ENCODE measurements at places on chromosomes 4 and X.

- no peak for DNase-seq
Measured at GRCh38 chr4:148216321-148216720, 225.9 kb downstream of the NR3C2 start.

GRCh38 chr4:151644622-151645021 is 116.2 kb downstream of the GATB start:
- DNase-seq, result no peak

DNA sequence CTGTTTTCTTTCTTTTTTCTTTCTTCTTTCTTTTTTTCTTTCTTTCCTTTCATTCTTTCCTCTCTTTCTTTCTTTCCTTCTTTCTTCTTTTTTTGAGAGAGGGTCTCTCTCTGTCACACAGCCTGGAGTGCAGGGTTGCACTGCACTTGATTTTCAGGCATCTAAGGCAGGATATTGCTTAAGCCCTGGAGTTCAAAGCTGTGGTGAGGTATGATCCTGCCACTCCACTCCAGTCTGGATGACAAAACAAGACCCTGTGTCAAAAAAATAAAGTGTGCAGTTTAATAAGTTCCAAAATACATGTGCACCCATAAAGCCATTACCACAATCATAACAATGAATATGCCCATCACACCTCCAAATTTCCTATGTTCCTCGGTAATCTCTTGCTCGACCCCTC is 10.6 kb upstream of the ZNF718 start:
- no peak for DNase-seq

GRCh38 chr4:1019729-1020470 is 8.5 kb downstream of the FGFRL1 start:
- DNase-seq, result no peak

DNA sequence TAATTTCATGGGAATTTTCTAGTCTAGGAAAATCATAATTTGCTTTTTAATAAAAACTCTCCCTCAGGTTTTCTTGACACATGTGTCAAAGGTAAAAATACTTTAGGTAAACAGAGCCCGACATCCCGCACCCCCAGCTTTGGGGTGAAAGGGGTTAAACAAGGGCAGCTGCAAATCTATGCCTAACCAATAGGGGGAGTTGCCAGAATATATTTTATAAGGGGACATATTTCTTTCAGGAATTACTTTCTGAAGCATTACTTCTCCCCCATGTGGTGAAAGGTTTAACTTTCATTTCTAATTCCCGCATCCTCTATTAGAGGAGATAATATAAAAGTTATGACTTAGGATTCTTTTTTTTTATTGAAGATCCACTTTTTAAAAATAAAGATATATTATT is 53.9 kb upstream of the HEPH start:
- no peak for DNase-seq

DNA sequence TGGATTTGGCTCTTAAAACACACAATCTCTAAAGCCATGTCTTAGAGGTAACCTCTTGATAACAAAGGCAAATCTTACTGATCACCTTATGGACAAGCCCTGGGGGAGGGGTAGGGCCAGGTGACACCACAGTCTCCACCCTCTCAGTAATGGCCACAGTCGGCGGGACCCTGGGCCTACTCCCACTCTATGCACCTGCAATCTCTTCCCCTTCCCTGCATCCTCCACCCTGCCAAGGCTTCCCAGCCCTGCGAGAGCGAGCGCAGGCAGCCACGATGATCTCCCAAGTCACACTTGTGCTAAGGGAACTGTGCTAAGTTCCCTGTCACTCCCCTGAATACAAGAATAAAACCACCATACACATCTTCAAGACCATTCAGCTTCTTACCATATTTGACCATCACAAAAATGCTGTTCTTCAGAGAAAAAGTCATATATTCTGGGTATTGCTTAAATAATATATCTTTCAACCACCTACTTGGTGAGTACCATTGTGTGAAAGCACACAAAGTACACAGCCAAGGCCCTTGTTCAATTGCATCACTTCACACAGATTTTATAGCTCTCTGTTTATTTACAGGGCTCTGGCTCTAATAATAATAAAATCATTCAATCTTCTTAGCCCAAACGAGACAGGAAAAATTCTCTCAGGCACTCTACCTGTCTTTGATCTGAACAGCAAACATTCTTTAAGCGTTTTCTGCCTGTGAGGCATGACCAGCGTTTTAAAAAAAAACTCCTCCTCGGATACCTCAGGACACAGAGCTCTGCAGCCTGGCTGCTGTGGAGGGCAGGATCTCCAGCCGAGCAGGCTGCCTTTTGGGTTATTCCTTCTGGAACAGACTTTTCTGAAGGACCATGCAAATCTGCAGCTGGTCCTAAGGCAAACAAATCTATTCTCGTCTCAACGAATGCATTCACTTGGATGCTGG is 115.7 kb upstream of the MAP3K15 start:
- no peak for DNase-seq

DNA sequence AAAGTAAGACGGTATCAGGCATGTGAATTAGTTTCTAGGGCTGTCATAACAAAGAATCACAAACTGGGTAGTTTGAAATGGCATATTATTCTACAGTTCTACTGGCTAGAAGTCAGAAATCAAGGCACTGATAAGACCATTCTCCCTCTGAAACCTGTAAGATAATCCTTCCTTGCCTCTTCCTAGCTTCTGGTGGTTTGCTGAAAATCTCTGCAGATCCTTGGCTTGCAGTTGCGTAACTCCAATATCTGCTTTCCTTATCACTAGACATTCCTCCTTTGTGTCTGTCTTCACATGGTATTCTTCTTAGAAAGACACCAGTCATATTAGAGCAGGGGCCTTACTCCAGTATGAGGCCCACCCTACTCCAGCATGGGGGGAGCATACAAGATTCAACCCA is 19.6 kb upstream of the LCORL start:
- DNase-seq, result no peak

DNA sequence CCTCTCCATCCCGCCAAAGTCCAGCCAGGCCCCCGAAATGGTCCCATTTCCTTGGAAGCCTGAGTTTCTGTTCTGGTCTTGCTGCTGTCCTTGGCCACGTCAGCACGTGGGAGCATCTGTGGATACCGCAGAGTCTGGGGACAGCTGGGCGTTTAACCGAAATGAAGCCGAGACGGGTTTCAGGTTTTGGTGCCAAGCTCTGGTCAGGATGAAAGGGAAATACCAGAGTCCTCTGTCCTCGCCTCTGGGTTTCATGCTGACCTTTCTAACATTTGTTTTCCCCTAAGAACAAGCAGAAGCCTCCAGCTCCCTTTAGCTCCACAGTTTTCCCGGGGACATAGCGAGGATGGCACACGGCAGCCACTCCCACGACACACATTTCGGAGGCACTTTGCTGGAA is 19.7 kb downstream of the SHOX start:
- DNase-seq, result no peak

GRCh38 chrX:4805502-4805901 is 1092.1 kb upstream of the PRKX start:
- no peak for DNase-seq

DNA sequence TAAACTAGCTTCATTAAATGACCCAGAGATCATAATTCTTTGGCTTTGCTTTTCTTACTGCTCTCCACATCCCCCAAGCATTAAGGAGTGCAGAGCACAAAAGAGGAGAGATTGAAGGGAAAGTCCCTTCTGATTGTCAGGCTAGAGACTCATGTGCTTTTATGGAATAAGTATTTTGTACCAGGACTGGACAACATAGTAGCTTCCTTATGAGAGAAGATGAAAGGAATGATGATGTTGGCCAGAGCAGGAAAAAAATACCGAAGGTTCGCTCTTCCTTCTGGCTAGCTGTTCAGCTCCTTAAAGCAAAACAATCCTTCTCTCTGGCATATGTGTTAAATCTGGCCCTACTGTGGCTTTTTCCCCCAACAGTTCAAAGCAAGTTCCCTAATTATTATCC is 53.1 kb downstream of the HOPX start:
- no peak for DNase-seq

- DNase-seq, result no peak
Measured at GRCh38 chr4:58163156-58163555, 1053.0 kb upstream of the IGFBP7 start.

- DNase-seq, result no peak
Measured at GRCh38 chrX:147403040-147403439, 508.7 kb upstream of the FMR1 start.

GRCh38 chr4:93184053-93184452 is 644.5 kb upstream of the ATOH1 start:
- peak; percentile 59 for DNase-seq
